ENCODE measurements at places on chromosomes 4 and X.

DNA sequence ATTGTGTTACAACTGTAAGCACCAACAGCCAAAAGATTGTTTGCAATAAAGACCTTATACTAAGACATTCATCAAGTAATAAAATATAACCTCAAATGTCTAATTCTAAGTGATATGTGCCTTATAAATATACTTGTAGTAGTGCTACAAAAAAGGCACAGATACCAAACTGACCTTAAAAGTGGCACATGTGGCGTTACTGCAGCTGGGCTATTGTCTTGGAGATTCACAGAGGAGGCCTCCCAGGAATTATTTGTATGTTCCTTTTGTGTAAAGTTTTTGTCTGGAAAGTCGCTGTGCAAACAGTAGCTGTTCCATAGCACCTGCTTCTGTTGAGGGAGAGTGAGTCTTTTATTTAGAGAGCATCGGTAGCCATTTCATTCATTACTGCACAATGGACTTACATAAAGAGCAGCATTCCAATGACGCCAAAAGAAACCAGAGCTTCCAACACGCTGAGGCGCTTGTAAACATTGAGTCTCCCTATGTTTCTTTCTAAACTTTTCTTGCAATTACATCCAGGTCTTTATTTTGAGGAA is 143.7 kb downstream of the RPA4 start:
- no peak for DNase-seq

- no peak for DNase-seq
Measured at GRCh38 chr4:145178740-145179280, 1.6 kb downstream of the OTUD4 start.

- no peak for DNase-seq
Measured at GRCh38 chr4:91631335-91631734, 672.4 kb upstream of the GRID2 start.

GRCh38 chr4:181908168-181908567 is 335.0 kb upstream of the TENM3 start:
- no peak for DNase-seq

All from EL (cell line).